ENCODE measurements at places on chromosomes 5 and 9. TPM values are rescaled to one million over a fixed set of nuclear protein-coding genes. Genes with fewer than 3 reads are reported as not detected.

IFNB1 gene
- total RNA-seq = not detected

TMEM252 gene
- total RNA-seq = not detected

CCDC180 gene
- 5.9 TPM for total RNA-seq

CTNND2 gene
- total RNA-seq = 7.0 TPM

CD274 gene
- not detected for total RNA-seq

DNA sequence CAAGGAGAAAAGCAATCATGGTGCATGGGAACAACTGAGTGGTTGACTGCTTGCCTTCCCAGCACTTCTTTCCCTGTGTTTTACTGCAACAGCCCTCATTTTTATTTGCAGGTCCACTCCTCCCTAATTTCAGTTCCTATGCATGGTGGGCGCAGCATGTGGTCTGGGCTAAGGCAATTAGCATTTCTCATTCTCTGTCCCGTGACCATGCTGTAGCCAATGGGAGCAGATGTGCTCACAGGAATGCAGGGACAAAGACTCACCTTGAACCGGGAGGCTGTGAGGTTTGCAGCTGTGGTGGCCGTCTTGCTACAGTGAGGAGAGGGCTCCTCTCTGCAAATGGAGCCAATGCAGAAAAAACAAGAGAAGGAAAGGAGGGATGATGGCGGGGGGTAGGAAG is 315.5 kb downstream of the SLIT3 start:
- peak; percentile 55 for DNase-seq

GRCh38 chr5:125152461-125153189 is 406.2 kb upstream of the ZNF608 start:
- no peak for DNase-seq

GRCh38 chr5:72515211-72515610 is 8.0 kb upstream of the ZNF366 start:
- DNase-seq = no peak

DNA sequence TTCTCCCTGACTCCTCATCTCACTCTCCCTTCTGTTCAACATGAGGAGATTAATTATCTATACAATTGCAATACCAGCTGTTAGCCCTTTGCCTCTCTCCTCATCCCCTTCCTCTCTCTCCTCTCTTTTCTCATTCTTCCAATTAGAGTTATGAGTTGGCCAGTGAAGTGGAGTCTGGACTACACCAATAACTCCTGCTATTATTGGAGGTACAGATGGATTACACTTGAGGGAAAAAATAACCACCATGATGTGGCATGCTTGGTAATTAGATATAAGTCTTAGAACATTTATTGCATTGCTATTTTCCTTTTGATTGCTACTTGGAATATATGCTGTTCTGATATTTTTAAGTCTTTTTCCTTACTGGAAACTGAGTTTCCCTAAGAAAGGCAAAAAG is 159.2 kb downstream of the FRMD3 start:
- no peak for DNase-seq

GRCh38 chr5:40404613-40405012 is 275.1 kb upstream of the PTGER4 start:
- DNase-seq = no peak

GRCh38 chr5:6607559-6607936 is 25.3 kb downstream of the NSUN2 start:
- no peak for DNase-seq

DNA sequence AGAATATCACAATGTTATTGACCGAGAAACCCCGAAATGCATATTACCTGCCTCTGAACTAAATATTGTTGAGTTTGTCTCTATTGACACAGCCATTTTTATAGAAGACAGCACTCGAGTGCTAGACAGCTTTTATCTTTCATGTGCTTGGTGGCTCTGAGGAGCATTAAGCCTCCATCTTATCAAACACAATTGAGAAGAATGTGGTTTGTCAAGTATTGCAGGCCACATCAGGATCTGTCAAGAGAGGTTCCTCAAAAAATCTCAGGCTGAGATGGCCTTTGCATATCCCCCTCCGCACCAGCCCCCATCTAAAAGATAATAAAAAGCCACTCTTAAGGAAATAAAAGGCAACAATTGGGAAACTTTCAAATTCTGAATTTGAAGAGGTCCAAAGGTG is 284.8 kb downstream of the DENND1A start:
- no peak for DNase-seq

- DNase-seq = no peak
Measured at GRCh38 chr9:108609227-108609896, 246.4 kb downstream of the ACTL7B start.

DNA sequence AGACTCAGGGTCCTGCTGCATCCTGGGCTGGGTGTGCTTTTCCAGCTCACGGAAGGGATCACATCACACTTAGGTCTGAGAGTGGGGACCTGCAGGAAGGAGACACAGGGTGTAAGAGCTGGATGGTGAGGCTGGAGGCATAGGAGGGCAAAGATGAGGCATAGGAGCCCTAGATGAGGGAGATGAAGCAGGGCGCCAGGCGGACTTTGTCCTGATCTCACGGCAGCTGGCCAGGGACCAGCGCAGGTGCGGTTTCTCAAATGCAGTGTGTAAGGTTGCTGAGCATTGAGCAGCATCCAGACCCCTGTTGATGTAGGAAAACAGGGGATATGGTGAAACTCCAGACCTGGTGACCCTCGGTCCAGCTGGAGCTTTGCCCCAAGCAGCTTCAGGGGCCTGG is 156.5 kb downstream of the PSAT1 start:
- no peak for DNase-seq

- DNase-seq = no peak
Measured at GRCh38 chr9:101968392-101968791, 229.9 kb upstream of the GRIN3A start.

GRCh38 chr5:18811661-18812060 is 1176.3 kb downstream of the CDH18 start:
- DNase-seq = no peak

GRCh38 chr5:90014420-90014819 is 395.1 kb downstream of the CETN3 start:
- no peak for DNase-seq

DNA sequence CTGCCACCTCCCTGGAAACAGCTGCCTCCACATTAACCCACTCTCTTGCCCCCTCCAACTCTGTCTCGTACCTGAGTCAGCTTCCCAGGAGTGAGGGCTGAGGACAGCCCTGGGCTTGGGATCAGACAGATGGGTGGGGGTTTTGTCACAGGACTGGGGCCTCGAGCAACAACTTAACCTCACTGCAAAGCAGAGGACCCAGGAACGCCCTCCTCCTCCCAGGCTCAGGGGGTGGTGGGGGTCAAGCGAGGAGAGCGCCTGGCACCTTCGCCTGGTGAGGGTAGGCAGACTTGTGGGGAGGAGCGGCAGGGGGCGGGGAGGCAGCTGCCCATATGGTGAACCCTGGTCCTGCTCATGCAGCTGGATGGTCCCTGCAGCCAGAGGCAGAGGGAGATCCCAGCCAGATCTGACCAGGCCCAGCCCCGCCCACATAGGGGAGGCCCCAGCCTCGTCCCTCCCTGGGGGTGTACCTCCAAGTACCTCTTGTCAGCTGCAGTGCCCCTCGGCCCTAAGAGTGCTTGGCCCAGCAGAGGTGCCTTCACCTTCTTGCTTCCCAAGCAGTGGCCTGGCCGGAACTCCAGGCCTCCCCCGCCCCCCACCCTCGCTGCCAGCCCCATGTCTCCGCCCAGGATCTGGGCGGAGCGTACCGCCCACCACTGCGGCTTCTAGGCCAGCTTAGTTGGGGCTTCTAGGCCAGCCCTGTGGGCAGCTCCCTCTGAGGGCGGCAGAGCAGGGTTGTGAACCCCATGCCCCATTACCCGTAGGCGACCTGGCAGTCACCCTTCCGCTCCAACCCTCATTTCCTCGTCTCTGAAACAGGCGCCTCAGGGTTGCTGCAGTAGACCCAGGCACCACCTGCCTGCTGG is at the start of gene SARDH:
Gene SARDH, minus strand, starts transcription at position 579 of the 866 bp plus-strand sequence. CDS start 4,179 bp downstream, outside the sequence.
- peak; percentile 95 for DNase-seq

GRCh38 chr9:33430942-33431341 is 16.5 kb downstream of the AQP3 start:
- no peak for DNase-seq

DNA sequence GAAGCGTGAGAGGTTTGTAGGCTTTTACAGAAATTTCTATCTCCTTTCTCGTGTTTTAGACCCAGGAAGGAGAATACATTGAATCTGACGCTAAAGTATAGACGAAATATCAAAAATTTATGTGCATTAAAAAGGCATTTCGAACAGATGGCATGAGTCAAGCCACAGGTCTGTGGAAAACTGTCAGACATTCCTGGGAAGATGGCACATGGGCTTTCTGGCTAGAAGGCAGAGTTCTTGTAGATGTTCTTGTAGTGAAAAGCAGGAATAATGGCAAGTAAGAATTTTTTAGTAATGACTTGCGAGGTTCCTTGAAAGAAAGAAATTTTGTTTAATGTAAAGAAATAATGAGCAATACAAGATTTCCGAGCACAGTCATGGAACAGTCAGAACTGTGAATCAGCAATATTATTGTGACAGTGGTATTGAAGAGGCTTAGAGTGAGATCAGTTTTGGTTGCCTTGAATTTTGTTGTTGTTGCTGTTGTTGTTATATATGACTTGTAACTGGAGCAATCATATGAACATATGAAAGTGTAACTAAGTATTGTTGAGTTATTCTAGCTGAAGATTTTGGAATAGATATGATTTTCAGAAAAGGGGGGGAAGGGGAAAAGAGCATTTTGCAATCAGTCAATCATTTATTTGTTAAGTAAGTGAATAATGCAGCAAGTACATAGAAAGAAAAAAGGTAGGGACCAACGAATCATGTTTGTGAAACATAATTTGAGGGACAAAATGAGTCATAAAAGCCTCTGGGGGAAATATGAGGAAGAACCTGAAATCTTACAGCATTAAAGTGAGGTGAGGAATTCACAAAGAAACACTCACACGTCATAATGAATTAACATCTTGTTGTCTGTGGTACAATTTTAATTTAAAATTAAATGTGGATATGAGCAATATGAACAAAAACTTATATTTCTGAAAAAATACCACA is 339.0 kb upstream of the CTNND2 start:
- DNase-seq = no peak
